ENCODE measurements at places on chromosomes 1 and 21.

GRCh38 chr1:41833519-41834000 is 85.2 kb downstream of the HIVEP3 start:
- DNase-seq, result no peak

DNA sequence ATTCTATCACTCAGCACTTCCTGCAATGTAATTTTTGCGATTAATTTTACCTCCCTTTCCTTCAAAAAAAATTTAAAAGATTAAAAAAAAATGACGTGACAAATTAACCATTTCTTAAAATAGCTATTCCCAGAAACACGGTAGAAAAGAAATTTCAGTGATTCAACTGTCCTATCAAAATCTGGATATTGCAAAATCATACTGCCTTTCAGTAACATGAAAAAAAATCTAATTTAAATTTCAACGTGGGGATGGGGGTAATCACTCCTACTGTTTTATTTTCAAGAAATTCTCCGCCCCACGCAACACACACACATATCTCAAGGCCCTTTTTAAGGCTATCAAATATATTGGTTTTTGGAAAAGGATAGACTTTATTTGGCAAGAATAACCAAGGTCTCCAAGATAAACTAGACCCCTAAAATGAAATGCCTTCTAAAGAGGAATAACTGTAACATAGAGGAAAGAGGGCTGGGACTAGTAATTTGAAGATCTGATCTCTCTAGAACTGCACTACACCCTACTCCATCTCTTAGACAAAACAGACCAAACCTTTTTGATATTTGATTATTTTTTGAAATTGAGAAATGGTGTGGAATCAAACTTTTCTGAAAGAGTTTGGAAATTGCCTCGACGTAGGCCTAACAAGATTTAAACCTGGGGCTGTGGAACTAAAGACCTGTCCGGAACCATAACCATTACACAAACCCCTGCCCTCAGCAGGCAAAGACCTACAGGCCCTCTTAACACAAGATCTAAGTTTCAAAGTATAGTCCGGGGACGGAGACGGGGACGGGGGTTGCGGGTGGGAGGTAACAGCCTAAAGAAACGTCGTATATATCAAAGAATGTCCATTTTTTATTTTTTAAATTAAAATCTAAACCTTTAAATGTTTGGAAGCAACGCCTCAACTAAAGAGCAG is 941 bp downstream of the ARNT start:
- no peak for DNase-seq

DNA sequence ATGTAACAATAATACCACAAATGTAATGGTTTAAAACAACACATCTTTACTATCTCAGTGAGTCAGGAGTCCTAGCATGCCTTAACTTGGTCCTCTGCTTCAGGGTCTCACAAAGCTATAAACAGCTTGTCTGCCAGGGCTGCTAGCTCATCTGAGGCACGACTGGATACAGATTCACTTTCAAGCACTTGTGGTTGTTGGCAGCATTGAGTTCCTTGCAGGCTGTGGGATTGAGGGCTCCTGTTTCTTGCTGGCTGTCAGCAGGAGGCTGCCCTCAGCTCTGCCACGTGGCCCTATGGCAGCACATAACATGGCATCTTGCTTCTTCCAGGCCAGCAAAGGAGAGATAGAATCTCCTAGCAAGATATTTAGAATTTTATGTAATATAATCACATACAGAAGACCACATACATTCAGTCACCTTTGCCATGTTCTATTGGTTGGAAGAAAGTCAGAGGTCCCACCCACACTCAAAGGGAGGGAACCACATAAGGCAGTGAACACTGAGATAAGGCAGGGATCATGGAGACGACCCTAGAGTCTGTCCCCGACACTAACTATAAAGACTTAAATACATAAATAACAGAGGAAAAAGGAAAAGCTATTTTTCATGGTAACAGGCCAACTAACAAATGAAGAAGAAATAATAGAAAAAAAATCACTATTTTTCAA is 18.9 kb upstream of the IPP start:
- no peak for DNase-seq

DNA sequence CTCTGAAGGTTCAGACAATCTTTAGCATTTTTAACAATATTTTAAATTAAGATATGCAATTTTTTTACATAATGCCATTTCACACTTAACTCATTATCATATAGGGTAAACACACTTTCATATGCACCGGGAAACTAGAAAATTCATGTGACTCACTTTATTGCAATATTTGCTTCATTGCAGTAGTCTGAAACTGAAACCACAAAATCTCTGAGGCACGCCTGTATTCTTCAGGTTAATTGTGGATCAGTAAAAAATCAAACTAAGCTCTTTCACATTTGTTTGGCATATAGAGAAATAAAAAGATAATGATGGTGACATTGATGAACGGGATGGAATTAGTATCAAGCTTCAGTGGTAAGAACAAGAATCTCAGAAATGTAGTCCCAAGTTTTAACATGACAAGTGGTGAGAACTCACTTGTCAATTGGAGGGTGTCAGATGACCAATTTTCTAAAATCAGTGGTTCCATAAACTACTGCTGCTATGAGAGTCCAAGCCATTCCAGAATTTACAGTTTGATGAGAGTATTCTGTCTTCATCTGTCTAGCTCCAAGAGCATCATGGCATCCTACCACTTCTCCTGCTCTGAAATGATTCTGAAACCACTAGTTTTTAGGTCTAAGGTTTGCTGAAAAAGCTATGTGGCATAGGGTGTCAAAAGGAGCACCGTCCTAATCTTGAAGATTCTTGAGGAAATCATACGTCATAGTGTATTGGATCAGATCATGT is 281.0 kb downstream of the PTPRC start:
- no peak for DNase-seq

DNA sequence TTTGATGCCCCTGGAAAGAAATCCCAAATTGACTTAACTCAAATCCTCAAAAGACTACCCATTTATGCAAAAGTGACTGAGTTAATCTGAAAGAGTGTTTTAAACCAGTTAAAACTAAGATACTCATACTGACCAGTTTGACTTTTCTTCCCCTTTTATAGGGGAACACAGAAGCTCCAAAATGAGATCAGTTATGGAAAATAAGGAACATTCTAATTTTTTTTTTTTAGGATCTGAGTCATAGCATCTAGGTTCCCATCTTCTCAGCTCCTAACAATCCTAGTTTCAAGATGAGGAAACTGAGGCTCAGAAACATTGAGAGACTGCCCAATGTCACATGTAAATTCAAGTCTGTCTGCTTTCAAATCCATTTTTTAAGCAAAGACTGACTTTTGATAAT is 231.1 kb upstream of the RUNX1 start:
- no peak for DNase-seq

DNA sequence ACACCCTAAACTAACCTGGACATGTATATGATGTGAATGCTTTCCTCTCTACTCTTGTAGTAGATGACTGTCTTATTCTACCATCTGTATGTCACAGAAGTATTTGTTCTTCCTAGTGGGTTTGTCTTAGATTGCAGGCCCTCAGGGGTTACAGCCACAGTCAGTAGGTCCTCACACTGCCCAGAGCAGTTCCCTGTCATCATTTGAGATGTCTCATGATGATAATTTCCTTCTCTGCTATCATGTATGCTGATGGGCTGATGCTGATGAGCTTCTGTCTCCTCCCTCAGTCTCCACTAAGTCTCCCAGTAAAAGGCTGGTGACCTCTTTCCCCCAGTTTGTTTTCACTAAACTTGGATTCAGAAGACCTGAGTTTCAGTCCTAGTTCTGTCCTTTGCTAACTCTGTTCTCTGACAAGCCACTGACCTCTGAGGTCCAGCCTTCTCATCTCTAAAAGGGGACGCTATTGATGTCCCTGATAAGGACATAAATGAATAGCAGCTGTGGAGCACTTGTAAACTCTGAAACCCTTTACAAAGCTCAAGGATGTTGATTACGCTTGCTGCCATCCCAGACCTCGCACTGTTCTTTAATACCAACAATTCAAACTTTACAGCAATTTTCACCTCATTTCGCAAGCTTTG is 3.1 kb upstream of the ETV3 start:
- DNase-seq, result no peak

DNA sequence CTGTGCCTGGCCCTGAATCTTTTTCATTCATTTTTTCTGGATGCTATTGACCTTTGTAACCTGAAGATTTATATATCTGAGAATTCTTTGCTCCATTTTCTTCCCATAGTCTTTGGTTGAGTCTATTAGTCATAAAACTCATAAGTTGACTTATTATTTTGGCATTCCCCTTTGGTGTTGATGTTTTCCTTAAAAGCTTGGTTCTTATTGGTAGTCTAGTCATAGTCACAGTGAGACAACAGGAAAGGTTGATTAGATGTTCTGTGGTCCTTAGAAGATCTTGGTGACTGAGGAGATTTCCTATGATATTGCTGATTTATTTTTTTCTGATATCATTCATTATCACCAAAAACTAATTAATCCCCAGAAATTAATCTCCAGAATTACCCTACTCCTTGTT is 86.2 kb downstream of the PTPRC start:
- no peak for DNase-seq

DNA sequence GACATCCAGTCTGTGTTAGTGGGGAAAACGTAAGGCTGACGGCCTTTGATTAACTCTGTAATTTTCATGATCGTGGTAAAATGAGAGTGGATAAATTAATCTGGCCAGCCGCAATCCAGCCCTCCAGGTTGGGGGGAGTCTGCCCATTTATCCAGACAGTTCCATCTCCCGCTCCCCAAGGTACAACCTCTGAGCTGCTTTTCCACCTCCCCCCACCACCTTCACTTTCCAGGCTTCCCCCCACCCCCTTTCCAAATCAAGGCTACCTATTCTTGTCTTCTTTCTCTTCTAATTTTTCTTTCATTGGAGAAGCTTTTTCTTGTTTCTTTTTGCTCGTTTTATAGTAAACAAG is 6.0 kb downstream of the MIER1 start:
- DNase-seq, result no peak

DNA sequence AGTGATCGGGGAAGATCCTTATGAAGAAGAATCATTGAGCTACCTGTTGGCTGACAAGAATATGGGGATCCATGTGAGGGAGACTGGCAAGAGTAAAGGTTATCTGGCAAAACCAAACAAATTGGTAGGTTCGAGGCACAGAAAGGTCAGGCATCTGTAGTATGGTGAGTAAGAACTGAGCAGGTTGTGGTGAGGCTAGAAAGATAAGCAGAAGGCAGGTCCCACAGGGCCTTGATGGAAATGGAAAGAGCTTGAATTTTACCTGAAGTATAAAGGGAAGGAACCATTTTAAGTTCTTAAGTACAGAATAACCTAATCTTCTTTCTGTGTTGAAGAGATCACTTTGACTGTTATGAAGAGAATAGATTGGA is 11.1 kb downstream of the PTPRC start:
- DNase-seq, result no peak

Data from heart left ventricle (tissue), 16 donors.